Naive thymus-derived CD8-positive, alpha-beta T cell (primary cell): ENCODE measurements at places on chromosomes 5 and 9.

GRCh38 chr5:65126542-65127069, 355.1 kb downstream of the ADAMTS6 start:
- DNase-seq: no peak

GRCh38 chr9:96052686-96053085, 177.2 kb downstream of the ERCC6L2 start:
- no peak for DNase-seq

- no peak for DNase-seq
Measured at GRCh38 chr5:154002511-154003020, 36.1 kb downstream of the FAM114A2 start.

GRCh38 chr5:140181525-140181924, 6.5 kb downstream of the CYSTM1 start:
- no peak for DNase-seq

DNA sequence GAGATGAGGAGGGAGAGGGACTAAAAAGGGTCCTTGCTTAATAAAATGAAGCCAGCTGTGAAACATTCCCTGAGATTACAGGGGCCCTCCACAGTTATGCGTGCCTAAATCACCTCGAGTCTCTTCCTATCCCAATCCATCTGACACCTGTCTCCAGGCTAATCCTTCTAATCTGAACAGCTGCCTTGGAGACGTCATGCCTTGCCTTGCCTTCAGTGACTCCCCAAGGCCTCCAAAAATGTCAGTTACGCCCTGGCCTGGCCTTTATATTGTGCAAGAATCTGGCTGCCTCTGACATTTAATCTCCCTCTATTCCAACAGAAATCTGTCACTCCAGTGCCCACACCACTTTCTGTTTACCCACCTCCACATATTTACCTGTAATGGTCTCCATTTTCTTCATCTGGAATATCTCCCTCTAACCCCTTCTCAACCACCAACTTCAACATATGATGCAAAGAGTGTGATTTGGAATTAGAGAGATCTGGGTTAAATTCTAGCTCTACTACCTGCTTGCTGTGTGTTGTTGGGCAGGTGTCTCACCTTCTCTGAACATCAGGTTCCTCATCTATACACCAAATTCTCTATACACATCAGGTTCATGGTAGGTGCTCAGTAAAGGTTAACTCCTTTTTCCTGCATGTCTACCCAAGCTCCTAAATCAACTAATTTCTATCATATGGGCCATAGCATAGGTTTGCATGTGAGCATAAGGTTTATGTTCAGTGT, 57.9 kb downstream of the PTCD2 start:
- DNase-seq: no peak
